ENCODE measurements at places on chromosomes 13 and 19.

- peak; percentile 30 for DNase-seq
Observed at GRCh38 chr19:40165362-40165937, 25.8 kb upstream of the MAP3K10 start.

DNA sequence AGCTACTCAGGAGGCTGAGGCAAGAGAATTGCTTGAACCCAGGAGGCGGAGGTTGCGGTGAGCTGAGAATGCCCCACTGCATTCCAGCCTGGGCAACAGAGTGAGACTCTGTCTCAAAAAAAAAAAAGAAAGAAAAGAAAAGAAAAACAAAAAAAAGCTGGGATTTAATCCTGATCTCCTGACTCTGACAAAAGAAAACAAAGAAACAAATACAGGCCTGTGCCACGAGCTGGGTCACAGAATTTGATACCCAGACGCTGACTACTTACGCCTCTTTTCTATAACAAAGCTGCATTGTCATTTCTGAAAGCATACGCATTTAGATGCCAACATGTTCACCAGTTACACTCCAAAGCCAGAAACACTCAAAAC is 18.2 kb upstream of the GTF2F2 start:
- no peak for DNase-seq

GRCh38 chr19:1170938-1171754 is 2.9 kb downstream of the SBNO2 start:
- DNase-seq = no peak

DNA sequence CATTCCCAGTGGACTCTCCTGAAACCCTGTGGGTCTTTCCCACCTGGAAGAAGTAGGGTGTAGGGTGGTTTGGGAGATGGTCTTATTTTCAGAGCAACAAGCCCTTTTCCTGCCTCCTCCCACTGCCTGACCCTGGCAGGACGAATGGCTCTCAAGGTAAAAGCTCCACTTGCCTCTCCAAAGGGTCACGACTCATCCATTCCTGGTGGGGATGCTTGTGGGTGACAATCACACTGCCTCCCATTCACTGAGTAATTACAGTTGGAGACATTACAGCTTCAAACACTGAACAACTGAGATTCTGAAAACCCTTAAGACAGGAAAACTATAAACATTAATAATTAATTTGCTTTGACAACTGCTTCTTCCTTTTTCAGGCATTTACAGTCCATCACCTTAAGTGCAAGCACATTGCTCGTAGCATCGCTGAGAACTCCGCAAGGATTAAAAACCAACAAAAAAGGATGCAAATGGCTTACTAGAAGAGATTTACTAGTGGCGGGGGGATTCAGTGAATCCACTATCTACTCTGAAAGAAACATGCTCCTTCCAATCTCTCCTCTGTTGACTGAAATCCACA is 199.6 kb upstream of the IRS2 start:
- peak; percentile 56 for DNase-seq

- DNase-seq = no peak
Observed at GRCh38 chr19:28061111-28061510, 1151.8 kb downstream of the UQCRFS1 start.

DNA sequence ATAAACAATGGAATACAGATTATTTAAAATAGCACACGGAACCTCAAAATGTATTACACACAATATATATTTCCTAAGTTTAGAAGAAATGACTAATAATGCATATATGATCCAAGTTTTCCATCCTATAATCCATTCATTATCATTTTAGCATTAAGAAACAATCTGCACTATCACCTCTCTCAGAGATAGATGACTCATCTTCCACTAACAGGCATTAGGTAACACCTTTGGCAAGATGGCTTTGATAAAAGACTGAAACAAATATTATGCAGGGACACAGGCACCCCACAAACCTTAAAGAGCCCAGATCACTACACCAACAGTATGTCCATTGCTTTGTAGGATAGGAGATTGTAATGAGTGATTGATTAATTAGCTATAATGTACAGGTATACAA is 4.1 kb downstream of the ENOX1 start:
- no peak for DNase-seq

GRCh38 chr19:46412650-46413261 is 608 bp downstream of the CCDC8 start:
- DNase-seq = no peak

- DNase-seq = no peak
Observed at GRCh38 chr19:31177246-31177645, 172.0 kb downstream of the TSHZ3 start.

- DNase-seq = no peak
Observed at GRCh38 chr13:85995788-85996418, 196.7 kb upstream of the SLITRK6 start.

GRCh38 chr13:41740479-41740878 is 220.4 kb downstream of the VWA8 start:
- DNase-seq = peak; percentile 2

DNA sequence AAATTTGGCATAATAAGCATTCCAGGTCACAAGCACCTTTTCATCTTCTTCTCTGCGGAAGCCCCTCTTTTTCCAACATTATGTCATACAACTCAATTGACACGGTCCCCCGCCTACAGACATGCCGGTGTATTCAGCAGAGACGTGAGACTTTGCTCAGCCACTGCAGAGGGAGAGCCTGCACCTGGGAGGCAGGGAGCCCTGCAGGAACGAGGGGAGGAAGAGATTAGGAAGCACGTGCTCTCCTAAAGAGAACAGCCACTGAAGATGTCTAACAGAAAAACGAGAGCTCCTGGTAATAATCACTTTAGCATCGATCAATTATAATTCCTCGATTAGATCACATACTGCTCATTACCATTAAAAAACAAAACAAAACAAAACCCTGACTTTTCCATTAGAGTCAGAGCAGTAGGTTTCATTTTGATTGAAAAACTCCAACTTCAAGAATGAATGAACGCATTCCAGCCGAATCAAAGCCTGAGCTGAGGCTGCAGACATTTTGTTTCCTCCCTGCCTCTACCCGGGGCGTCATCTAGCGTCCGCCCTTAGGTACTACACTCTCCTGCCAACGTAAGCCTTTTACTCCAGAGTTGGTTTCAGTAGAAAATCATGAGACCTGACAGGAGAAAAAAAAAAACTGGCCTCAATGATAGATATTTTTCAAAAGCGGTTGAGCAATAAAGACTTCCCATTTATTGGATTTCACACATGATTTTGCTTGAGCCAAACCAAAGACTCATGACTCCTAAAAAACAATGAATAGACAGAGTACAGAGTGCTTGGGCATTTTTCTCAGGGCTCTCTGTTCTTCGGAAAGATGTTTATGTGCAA is 194.5 kb downstream of the KATNAL1 start:
- peak; percentile 81 for DNase-seq

- DNase-seq = peak; percentile 1
Observed at GRCh38 chr13:51923983-51924539, 62.3 kb downstream of the CCDC70 start.

DNA sequence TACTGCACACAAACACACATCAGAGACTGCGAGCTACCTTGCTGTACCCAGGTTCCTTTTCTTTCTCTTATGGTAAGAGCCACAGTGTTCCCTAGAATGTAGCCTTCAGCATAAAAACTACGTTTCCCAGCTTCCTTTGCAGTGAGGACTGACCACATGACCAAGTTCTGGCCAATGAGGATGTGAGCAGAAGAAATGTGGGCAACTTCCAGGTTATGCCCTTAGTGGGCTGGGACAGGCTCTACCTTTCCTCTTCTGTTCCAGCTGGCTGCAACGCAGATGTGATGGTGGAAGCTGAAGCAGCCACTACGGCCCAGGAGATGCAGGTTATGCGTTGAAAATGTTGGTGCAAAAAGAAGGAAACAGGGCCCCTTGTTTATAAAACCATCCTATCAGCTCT is 27.5 kb downstream of the VRK3 start:
- peak; percentile 19 for DNase-seq

- no peak for DNase-seq
Observed at GRCh38 chr19:50435627-50436026, 2.9 kb downstream of the MYBPC2 start.

GRCh38 chr19:15123900-15124299 is 16.7 kb downstream of the SYDE1 start:
- DNase-seq = no peak

DNA sequence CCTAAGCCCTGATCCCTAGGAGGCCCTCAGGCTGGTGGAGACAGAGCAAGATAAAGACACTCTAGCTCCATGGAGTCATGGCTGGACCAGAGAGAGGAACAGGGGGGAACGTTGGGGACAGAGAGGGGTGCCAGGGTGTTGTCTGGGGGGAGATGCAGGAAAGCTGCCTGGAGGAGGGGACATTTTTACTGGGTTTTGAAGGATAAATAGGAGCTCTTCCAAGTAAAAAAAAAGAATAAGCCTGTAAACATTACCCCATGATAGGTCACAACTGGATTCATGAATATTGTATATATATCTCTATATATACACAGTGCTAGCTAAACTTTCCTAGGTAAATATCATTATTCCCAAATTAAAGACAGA is 714 bp downstream of the HSH2D start:
- no peak for DNase-seq

- DNase-seq = no peak
Observed at GRCh38 chr13:39859898-39860297, 204.4 kb downstream of the COG6 start.

- peak; percentile 89 for DNase-seq
Observed at GRCh38 chr19:45477713-45478453, 10.1 kb downstream of the FOSB start.

DNA sequence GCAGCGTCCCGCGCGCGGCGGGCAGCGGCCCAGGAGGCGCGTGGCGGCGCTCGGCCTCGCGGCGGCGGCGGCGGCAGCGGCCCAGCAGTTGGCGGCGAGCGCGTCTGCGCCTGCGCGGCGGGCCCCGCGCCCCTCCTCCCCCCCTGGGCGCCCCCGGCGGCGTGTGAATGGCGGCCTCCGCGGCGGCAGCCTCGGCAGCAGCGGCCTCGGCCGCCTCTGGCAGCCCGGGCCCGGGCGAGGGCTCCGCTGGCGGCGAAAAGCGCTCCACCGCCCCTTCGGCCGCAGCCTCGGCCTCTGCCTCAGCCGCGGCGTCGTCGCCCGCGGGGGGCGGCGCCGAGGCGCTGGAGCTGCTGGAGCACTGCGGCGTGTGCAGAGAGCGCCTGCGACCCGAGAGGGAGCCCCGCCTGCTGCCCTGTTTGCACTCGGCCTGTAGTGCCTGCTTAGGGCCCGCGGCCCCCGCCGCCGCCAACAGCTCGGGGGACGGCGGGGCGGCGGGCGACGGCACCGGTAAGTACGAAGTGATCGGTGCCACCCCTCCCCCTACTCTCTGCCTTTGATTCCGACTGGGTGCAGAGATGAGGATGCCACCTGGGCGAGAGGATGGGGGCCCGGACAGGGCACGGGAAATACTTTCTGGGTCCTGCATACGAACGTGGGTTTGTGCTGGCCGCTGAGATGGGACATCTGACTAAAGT is 874 bp downstream of the TRIM28 start:
- DNase-seq = peak; percentile 67

DNA sequence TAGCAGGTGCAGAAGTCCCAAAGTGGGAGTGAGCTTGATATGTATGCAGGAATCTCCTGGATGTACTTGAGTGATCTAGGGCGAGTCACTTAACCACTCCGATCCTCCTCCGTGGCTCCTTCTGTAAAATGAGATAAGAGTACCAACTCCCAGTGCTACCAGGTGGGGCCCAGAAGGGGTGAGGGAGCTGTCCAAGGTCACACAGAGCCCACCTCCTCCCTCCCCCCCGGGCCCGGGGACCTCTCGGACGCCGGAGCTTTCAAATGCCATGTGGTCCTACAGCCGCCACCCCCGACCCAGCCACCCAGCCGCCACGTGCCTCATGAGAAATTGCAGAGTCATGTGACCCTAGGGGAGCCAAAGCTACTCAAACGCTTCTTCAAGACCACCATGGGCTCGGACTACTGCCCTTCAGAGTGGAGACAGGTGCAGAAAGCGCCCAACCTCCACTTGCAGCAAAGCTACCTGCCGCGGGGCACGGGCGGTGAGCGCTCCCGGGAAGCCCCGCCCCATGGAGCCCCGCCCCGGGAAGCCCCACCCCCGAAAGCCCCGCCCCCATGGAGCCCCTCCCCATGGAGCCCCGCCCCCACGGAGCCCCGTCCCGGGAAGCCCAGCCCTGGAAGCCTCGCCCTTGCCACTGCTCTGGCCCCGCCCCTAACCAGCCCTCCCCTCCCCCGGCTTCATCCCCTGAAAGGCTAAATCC is 10.1 kb upstream of the ZNF358 start:
- peak; percentile 10 for DNase-seq

DNA sequence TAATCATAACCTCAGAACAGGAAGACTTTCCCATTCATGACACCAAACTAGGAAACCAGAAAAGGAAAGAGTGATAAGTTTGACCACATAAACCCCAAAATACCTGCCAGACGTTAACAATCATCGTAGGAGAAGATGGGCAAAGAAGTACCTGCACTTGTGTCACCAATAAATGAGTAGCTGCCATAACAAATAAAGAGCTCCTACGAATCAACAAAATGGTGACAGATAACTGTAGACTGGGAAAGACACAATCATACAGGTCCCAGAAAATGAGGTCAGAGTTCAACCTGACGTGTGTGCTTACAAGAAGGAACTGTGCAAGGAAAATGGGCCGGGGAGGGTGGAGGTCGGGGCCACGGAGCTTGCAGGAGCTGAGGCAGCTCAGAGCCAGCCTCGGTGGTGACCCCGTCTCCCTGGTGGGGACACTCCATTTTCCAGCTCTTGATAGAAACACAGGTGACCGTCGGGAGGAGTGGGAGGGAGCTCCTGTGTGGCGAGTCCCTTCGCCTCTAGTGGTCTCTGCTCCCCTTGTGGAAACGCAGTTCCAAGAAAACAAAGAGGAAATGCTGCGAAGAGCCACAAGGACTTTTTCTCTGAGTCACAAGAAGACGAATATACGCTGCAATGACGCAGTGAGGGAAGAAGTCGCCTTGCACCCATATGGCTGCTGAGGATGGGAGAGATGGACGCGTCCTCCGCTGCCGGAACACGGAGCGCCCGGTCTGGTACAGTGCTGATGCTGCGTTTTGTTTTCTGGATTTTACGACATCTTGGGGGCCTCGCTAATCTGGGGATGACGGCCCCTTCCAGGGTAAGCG is 9.5 kb downstream of the PIP5K1C start:
- no peak for DNase-seq

GRCh38 chr19:48329167-48329891 is 4.0 kb downstream of the EMP3 start:
- DNase-seq = peak; percentile 69

GRCh38 chr13:106373304-106373988 is 162.0 kb downstream of the EFNB2 start:
- DNase-seq = peak; percentile 33

- DNase-seq = no peak
Observed at GRCh38 chr13:73608711-73609485, 525.3 kb downstream of the KLF12 start.

DNA sequence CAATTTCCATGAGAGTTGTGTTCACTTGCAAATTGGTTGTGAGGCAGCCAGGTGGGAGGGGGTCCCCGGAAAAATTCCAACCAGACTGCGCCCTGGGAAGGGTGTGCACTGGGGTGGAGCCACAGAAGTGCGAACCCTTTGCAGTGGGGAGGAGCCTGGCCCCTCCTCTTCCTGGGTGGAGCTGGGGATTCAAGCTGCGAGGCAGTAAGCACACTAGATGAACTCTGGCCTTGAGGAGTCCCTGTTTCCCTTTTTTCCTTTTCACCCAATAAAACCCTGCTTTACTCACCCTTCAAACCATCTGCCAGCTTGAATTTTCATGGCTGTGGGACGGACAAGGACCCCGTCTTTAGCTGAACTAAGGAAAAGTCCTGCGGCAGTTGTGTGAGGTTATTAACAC is 31.0 kb upstream of the MBNL2 start:
- DNase-seq = no peak

GRCh38 chr13:45737571-45738017 is 35.5 kb downstream of the CBY2 start:
- no peak for DNase-seq

- DNase-seq = peak; percentile 23
Observed at GRCh38 chr13:51697181-51697580, 106.8 kb downstream of the DHRS12 start.

All from fibroblast of skin of right biceps (primary cell).